ENCODE measurements at places on chromosomes 16 and 17. TPM values are rescaled to one million over a fixed set of nuclear protein-coding genes. Genes with fewer than 3 reads are reported as not detected.

GRCh38 chr17:39674179-39674578 is 5.9 kb downstream of the PNMT start:
- DNase-seq, result no peak

DNA sequence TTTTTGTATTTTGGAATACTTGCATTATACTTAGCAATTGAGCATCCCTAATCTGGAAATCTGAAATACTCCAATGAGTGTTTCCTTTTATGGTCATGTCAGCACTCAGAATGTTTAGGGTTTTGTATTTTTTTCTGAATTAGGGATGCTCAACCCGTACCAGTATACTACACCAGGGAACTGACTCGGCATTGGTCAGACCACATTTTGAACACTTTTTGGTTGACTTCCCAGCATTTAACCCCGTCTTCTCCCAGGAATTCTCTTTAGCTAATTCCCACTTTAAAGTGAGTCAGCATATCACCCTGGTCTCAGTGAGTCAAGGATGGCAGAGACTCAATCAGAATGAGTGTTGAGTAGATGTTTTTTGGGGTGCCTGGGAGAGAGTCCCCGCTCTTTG is 177.9 kb downstream of the SPECC1 start:
- no peak for DNase-seq

DNA sequence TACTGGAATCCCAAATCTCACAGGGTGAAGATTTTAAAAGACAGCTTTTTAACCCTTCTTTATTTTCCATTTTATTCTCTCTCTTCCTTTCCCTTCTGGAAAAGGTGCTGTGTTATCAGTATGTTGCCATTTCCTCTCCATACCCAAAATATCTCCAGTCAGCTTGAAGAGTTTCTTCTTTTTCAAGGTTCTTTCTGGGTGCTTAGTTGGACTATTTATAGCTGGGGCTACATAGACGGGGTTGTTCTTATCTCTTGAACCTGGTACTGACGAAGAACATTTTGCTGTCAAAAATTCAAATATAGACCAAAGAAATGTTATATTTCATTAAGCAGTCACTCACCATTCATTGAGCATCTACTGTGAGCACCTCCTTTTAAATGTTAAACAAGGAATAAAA is 48.6 kb downstream of the IST1 start:
- no peak for DNase-seq

- no peak for DNase-seq
Measured at GRCh38 chr16:65041667-65042066, 80.2 kb downstream of the CDH11 start.

GRCh38 chr16:3912373-3912772 is 31.9 kb upstream of the CREBBP start:
- DNase-seq, result no peak

DNA sequence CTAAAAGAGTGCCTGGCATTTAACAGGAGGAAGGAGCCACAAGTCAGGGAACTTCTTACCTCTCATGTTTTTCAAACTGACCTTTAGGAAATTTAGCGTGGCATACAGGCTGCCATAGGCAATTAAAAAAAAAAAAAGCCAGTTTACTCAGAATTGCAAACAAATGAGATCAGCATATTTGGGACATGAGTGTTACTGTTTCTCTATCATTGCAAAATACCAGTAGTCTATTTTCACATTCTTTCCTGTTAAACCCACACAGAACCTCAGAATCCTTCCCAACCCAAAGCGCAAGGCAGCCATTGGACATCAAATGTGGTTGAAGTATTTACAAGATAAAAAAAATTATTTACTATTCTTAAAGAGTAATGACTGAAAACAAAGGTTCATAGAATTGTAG is 366.4 kb upstream of the DYNLRB2 start:
- no peak for DNase-seq

- DNase-seq, result no peak
Measured at GRCh38 chr16:54136276-54136625, 150.3 kb downstream of the IRX3 start.

DNA sequence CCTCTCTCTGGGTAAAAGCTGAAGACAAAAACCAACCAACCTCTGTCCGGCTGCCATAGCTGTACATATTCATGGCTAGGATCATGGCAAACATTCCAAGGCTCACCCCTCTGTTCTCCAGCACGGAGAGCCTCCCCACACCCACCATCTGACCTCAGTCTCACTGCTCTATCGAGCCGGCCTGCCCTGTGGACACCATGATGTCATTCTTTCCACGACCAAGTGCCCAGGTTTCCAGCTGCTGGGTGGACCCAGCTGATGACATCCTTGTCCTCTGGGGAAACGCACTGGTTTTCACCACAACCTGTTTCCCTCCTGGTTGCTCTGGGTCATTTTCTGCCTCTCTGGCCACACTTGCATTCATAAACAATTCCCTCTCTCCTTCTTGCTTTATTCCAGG is 67.7 kb downstream of the NDEL1 start:
- DNase-seq, result no peak

GRCh38 chr16:74995986-74996385 is 2.8 kb upstream of the ZNRF1 start:
- no peak for DNase-seq

DNA sequence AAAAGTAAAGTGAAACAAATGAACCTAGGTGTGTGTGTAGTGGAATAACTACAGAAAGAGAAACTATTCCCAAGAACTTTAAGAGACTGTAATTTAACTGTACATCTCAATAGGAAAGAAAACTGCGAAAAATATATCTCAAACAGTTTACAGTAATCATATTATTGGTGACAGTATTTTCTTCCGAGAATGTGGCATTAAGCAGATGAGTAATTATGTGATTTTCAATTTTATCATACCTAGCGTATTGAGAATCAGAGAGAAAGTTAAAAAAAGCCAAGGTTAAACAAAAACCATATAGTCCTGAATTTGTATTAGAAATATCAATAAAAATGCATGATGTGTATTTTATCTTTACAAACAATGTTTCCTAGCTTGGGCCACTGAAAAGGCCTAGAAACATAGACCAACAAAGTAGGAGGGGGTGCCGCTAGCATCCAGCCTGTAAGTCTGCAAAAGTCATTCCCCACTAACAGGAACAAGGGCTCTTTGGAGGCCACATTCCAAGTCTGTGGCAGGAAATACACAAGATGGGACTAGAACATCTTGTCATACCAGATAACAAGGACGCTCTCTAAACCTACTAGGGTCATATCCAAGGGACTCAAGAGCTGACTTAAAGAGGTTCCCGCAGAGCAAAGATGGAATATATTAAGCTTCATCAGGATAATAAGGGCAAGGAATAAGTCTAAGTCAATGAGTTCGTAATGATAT is 20.5 kb downstream of the RNF157 start:
- DNase-seq, result no peak

GRCh38 chr17:82917699-82918345 is 78.0 kb upstream of the ZNF750 start:
- peak; percentile 3 for DNase-seq

GRCh38 chr17:30212750-30213149 is 22.7 kb downstream of the SLC6A4 start:
- no peak for DNase-seq

GRCh38 chr17:72199256-72199655 is 78.4 kb downstream of the SOX9 start:
- DNase-seq, result no peak

DNA sequence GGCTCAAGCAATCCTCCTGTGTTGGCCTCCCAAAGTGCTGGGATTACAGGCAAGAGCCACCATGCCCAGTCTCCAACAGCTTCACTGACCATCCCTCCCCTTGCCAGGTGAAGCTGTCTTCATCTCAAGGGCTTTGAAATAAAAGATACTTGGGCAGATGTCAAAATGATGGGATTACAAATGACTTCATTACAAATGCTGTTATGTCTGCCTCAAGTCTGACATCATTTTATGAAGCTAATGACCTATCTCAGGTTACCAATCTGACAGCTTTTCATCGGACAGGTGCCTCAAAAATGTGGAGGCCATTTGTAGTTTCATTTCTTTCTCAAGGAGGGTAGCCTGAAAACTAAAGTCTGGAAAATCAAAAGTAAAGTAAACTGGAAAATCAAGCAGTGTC is 323.7 kb upstream of the TBX2 start:
- DNase-seq, result no peak

GRCh38 chr17:77455111-77455890 is 314.5 kb downstream of the SEC14L1 start:
- DNase-seq, result peak; percentile 100

DNA sequence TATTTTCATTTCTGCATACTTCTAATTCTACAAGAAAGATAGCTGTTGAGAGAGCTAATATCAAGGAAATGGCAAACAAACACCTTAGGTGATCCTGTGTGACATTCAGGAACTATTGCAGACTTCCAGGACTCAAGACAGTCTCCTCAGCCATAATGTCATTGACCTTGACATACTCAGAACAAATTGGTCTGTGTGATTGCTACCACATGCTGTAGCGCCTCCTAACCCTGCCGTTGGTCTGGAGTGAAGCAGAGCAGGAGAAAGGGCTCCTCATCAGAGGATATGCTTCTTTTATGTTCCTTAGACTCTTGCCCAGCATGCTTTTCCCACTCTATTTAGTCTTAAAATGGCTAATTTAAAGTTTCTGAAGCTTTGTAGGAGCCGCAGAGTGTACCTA is 194.2 kb upstream of the TBX2 start:
- DNase-seq, result peak; percentile 86

- no peak for DNase-seq
Measured at GRCh38 chr16:12425134-12425941, 378.3 kb downstream of the CPPED1 start.

DNA sequence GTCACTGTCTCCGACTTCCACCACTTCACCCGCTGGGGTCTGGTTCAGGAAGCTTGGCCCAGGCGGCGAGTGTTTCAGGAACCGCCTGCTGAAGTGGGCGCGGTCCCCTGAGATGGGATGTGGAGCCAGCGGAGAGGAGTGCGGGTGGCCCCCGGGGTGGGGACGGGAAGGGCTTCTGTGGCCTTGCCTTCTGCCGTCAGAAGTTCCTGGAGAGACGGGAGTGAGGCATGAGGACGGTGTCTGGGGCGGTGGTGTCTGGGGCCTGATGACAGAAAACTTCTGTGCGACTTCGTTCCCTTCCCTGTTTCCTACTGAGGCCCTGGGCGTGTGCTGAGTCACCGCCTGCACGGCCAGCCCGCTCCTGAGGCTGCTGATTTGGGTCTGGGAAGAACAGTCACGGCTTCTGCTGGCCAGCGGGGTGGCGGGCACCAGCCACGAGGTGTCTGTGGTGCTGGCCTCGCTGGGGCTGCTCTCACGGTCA is 12.3 kb upstream of the NLRC3 start:
- DNase-seq, result no peak

DNA sequence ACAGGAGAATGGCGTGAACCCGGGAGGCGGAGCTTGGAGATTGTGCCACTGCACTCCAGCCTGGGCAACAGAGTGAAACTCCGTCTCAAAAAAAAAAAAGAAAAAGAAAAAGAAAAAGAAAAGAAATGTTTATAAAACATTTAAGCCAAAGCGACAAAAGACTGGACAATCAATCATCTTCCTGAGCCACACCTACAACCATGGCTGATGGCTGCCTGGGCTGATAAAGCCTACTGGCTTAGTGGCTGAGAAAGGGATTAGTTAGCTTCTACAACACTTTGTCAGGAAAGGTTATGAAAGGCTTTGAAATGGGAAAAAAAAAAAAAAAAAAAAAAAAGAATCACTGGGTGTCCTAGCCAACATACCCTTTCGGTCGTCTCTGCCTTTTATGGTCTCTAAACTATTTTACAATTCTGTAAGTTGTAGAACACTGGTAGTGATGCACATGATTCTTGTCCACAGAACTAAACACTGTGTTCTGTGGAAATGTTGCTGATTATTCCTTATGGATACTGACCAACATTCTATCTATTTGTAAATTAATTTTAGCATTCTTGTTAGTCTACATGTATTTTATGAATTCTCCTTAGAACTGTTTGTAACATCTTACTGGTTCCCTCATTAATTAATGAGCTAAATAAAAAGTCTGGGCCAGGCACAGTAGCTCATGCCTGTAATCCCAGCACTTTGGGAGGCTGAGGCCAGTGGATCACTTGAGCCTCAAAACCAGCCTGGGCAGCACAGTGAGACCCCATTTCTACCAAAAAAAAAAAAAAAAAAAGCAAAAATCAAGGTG is 45.5 kb downstream of the ZZEF1 start:
- DNase-seq, result no peak

DNA sequence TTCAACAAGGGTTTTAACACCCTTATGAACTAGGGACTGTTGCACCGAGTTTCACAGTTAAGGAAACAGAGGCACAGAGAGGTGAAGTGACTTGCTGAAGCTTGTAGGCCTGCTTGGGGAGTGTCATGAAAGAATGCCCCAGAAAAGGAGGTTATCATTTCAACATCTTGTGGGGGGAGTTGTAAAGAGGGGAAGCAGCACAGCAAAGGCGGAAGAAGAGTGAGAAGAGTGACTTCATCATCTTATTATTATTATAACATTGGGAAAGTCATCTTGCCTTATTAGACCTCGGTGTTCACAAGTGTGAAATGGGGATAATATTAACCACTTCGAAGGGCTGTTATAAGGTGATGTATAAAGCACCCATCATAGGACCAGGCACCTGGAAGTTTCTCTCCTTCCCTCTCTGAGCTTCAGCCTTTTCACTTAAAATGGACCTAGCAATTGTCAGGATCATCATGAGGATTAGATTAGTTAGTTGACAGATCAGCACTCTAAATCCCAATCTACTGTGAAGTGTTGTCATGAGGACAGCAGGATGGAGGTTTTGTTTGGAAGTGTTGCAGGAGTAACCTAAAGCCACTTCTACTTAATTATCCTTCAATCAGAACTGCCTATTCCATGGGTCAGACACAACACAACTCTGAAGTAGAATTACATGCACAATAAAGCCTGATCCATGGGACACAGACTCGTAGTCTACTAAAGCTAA is 2.3 kb downstream of the CCL4 start:
- no peak for DNase-seq

- DNase-seq, result no peak
Measured at GRCh38 chr17:78737332-78737731, 44.7 kb downstream of the CYTH1 start.

Gene SLC13A2
- not detected for total RNA-seq

Gene ZDHHC7
- 45.1 TPM for total RNA-seq

Gene GP1BA
- total RNA-seq, result not detected

Gene BCKDK
- total RNA-seq, result 27.2 TPM

Gene ATP2C2
- not detected for total RNA-seq
